ENCODE measurements at places on chromosomes 16 and 17. TPM values are rescaled to one million over a fixed set of nuclear protein-coding genes. Genes with fewer than 3 reads are reported as not detected.

The ARHGAP23 gene
- total RNA-seq: 60.5 TPM

The KCNAB3 gene
- 1.1 TPM for total RNA-seq

The GNG13 gene
- total RNA-seq: not detected

The ABCA6 gene
- 11.9 TPM for total RNA-seq

The MYH1 gene
- total RNA-seq: not detected

The PIPOX gene
- total RNA-seq: 5.9 TPM

The CACNG1 gene
- total RNA-seq: not detected

The C17orf78 gene
- not detected for total RNA-seq

The HNF1B gene
- total RNA-seq: not detected

DNA sequence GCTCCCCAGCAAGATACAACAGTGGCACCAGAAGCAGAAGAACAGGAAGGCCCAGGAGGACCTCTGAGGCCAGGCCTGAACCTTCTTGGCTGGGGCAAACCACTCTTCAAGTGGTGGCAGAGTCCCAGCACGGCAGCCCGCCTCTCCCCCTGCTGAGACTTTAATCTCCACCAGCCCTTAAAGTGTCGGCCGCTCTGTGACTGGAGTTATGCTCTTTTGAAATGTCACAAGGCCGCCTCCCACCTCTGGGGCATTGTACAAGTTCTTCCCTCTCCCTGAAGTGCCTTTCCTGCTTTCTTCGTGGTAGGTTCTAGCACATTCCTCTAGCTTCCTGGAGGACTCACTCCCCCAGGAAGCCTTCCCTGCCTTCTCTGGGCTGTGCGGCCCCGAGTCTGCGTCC, 11.9 kb downstream of the CES3 start:
- H3K36me3 ChIP-seq: no peaks in the 10 kb centered on the region
- no peak for DNase-seq
- H3K4me3 ChIP-seq: no peak overlapping the region

- peak overlapping the region; percentile 97 for H3K27ac ChIP-seq
- peak; percentile 85 for DNase-seq
- no peaks in the 10 kb centered on the region for H3K27me3 ChIP-seq
- H3K4me3 ChIP-seq: peak overlapping the region; percentile 67
- peaks cover 16% of the 10 kb centered on the region for H3K36me3 ChIP-seq
- H3K4me1 ChIP-seq: peaks cover 94% of the 10 kb centered on the region
Measured at GRCh38 chr17:77449908-77450741, 309.4 kb downstream of the SEC14L1 start.

- H3K27ac ChIP-seq: peak overlapping the region; percentile 73
- H3K4me3 ChIP-seq: no peak overlapping the region
- peaks cover 20% of the 10 kb centered on the region for H3K4me1 ChIP-seq
- H3K27me3 ChIP-seq: no peaks in the 10 kb centered on the region
- no peaks in the 10 kb centered on the region for H3K36me3 ChIP-seq
Measured at GRCh38 chr17:62705156-62705777, 77.8 kb downstream of the MRC2 start.

DNA sequence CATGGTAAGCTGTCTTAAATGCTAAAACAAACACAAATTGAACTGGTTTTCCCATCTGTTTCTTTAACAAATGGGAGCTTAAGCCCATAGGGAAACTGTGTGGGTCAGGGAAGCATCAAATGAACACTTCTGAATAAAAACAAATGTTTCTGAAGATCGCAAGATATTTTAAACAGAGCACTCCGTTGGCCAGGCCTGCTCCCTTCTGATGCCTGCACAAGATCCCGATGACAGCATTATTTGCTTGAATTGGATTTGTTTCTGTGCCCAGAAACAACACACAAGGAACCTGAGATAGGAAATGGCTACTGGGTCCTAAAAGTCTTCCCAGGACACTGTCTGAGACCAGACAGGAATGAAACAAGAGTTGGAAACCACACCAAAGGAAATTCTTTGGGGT, 425.8 kb upstream of the ZFHX3 start:
- no peak for DNase-seq
- no peak overlapping the region for H3K4me3 ChIP-seq
- no peaks in the 10 kb centered on the region for H3K4me1 ChIP-seq
- no peaks in the 10 kb centered on the region for H3K36me3 ChIP-seq

GRCh38 chr16:31133046-31133501, 2.5 kb downstream of the PRSS8 start:
- H3K27ac ChIP-seq: no peak overlapping the region
- H3K4me3 ChIP-seq: no peak overlapping the region
- no peaks in the 10 kb centered on the region for H3K4me1 ChIP-seq
- H3K36me3 ChIP-seq: peaks cover 43% of the 10 kb centered on the region
- DNase-seq: no peak

GRCh38 chr17:17039911-17040310, 2.3 kb upstream of the MPRIP start:
- peaks cover 20% of the 10 kb centered on the region for H3K4me1 ChIP-seq
- DNase-seq: no peak
- no peaks in the 10 kb centered on the region for H3K36me3 ChIP-seq
- H3K27ac ChIP-seq: no peak overlapping the region
- no peaks in the 10 kb centered on the region for H3K27me3 ChIP-seq

GRCh38 chr17:28529013-28529400, 22.9 kb downstream of the FOXN1 start:
- H3K27me3 ChIP-seq: no peaks in the 10 kb centered on the region
- H3K4me1 ChIP-seq: no peaks in the 10 kb centered on the region
- H3K27ac ChIP-seq: no peak overlapping the region

- H3K4me1 ChIP-seq: peaks cover 94% of the 10 kb centered on the region
- no peak for DNase-seq
- H3K4me3 ChIP-seq: no peak overlapping the region
- no peak overlapping the region for H3K27ac ChIP-seq
Measured at GRCh38 chr16:17364319-17365210, 106.2 kb downstream of the XYLT1 start.

- H3K4me3 ChIP-seq: no peak overlapping the region
- H3K36me3 ChIP-seq: no peaks in the 10 kb centered on the region
- no peak for DNase-seq
- H3K4me1 ChIP-seq: no peaks in the 10 kb centered on the region
- no peak overlapping the region for H3K27ac ChIP-seq
Measured at GRCh38 chr17:63185420-63185819, 219.4 kb downstream of the TANC2 start.

GRCh38 chr17:82892899-82893565, 53.2 kb upstream of the ZNF750 start:
- peaks cover 4% of the 10 kb centered on the region for H3K36me3 ChIP-seq
- H3K27me3 ChIP-seq: no peaks in the 10 kb centered on the region
- peak overlapping the region; percentile 65 for H3K27ac ChIP-seq
- peak; percentile 86 for DNase-seq

- H3K36me3 ChIP-seq: no peaks in the 10 kb centered on the region
- no peak overlapping the region for H3K27ac ChIP-seq
- no peaks in the 10 kb centered on the region for H3K27me3 ChIP-seq
- H3K4me3 ChIP-seq: no peak overlapping the region
Measured at GRCh38 chr17:49552070-49552751, 23.5 kb upstream of the NXPH3 start.

DNA sequence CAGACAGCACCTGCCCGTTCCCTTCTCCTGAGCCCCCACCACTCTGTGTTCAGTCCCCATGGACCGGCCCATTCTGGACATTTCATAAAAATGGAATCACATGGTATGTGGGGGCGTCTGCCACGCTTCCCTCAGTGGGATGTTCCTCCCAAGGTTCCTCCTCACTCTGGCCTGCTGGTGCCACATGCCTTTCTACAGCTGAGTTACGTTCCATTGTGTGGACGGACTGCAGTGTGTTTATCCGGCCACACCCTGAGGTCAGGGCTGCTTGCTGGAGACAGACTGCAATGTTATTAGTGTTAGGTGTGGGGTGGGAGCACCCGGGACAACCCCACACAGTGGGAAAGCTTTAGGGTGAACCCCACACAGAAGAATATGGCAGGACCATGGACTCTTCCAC, 5.9 kb upstream of the AATK start:
- no peaks in the 10 kb centered on the region for H3K36me3 ChIP-seq
- DNase-seq: no peak
- H3K27me3 ChIP-seq: peaks cover 4% of the 10 kb centered on the region
- H3K4me1 ChIP-seq: peaks cover 10% of the 10 kb centered on the region

All from spleen (tissue), 13 donors.